NCI-H2107 (cell line): ENCODE measurements at places on chromosomes 5 and 9.

DNA sequence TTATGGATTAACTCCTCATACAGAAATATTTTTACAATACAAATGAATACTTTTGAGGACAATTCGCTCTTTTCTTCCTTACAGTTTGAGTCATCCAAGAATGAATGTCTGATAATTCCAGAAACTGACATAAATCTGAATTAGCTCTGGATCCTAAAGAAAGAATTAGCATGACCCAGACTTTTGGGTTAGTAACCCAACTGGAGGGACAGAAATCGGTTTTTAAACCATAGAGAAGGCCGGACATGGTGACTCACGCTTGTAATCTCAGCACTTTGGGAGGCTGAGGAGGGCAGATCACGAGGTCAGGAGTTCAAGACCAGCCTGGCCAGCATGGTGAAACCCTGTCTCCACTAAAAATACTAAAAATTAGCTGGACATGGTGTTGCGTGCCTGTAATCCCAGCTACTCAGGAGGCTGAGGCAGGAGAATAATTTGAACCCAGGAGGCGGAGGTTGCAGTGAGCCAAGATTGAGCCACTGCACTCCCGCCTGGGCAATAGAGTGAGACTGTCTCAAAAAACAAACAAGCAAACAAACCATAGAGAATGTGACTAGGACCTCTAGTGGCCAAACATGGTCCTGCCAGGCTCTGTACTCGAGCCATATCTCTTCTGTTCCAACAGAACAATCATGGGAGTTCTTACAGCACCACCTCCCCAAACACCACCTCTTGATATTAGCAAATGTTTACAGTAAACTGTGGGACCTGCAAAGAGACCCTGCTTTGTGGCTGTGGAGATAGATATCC, 44.8 kb downstream of the LURAP1L start:
- DNase-seq, result no peak

GRCh38 chr9:6096821-6097220, 81.4 kb upstream of the RANBP6 start:
- DNase-seq, result no peak

DNA sequence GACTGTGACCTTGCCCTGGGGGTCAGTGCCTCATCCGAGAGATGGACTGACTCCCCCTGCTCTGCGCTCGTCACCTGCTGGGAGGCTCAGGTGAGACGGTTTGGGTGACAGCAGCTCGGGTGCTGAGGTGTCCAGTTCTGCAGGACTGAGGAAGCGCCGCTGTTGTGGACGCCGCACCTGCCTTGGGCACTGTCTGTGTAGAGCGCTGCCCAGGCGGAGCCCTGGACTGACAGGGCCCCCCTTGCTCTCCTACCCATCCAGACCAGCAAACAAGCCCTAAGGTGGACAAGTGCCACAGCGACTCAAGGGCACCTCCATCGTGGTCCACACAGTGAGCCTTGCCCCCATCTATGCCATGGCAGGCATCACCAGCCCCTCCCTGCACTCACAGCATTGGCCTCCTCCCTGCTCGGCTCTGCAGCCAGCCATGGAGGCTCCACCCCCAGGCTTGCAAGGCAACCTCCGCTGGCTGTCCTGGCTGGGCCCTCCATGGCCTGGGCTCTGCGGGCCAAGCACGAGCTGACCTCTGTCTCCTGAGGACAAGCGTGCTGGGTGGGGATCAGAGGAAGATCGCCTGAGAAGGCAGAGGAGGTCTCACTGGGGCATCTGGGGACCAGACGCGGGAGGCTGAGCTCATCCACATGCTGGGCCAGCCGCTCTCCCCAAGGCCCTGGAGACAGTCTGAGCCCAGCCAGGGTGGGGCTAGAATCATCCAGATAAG, 87.1 kb upstream of the COL5A1 start:
- DNase-seq, result no peak

DNA sequence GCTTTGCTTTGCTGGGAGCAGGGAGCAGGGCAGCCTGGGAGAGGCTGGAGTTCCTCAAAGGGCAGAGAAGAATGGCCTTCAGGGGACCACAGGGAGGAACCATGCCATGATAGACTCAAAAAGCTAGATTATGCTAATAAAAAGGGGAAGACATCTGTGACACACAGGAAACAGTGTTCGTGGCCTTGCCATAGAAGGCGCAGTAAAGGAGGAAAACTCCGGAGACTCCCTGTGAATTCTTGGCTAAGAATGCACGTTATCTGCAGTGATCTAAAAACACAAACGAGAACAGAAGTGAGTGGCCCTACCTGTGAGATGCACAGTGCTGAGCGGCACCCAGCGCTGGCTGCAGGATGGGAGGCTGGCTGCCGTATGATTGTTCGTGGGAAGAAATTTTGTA, 15.9 kb upstream of the LTC4S start:
- no peak for DNase-seq

DNA sequence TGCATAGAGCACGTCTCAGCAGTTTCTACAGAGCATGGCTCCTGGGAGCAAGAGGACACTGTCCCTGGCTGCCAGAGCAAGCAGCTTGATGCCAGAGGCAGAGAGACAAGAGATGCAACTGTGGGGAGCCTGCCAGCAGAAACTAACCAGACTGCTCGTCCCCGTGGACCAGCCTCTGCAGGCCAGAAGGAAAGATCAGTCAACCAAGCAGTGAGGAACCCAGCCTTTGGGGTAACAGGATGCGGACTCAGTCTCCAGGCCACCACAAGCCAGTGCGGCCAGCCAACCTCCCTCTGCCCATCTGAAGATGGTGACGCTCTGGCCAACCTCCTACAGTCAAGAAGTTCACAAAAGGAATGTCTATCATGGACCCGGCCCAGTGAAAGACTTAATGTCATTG, 3.7 kb downstream of the SURF4 start:
- DNase-seq, result no peak

DNA sequence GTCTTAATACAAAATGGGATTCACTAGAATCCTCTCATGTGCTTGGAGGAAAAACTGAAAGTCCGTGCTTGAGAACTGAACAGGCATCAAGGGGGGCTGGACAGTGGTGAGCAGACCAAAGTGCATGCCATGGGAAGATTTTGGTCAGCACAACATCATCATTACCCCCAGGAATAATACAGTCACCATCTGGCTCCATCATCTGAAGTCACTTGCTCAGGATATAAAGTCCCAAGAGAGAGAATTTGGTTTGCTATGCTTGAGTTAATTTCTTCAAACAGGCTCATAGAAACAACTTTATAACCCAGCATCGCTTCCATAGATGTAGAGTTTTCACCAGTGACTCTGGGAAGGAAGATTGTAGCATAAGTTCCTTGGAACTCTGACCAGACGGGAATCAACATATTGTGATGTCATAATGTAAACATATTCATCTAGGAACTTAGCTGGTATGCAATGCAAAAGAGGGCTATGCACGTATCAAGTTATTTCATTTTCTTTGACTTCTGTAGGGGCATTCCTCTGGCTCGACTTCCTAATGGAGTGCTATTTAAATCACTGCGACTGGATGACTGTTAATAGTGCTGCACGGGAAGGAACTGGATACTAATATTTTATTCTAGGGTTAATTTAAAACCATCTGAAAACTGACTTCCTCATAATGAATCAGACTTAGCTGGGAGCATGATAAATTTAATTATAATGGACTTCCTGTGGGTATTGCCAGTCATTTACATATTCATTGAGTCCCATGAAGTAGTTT, 145.2 kb downstream of the MTRR start:
- DNase-seq, result no peak

- no peak for DNase-seq
These were observed 32.2 kb upstream of the ANGPTL2 start for GRCh38 chr9:127154390-127155191.

DNA sequence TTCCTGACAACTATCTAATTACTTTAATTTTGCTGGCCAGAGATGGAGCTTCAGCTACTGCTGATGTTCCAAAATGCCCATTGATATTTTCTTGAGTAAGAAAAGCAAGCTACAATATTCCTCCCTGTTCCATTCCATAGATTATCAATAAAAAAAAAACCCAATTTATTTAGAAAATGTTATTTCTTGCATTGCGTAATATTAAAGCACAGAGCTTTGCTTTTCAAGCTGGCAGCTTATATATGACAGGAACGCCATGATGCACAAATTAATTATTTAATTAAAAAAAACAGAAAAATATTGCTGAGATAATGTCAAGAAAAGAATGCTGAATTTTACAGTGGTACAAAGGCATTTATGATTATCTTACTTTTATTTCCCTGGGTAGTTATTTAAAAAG, 47.9 kb downstream of the TRPM3 start:
- DNase-seq, result no peak

- DNase-seq, result no peak
These were observed 33.9 kb downstream of the SLC24A2 start for GRCh38 chr9:19754921-19755320.

- no peak for DNase-seq
These were observed 52.8 kb downstream of the CAST start for GRCh38 chr5:96714951-96715451.

DNA sequence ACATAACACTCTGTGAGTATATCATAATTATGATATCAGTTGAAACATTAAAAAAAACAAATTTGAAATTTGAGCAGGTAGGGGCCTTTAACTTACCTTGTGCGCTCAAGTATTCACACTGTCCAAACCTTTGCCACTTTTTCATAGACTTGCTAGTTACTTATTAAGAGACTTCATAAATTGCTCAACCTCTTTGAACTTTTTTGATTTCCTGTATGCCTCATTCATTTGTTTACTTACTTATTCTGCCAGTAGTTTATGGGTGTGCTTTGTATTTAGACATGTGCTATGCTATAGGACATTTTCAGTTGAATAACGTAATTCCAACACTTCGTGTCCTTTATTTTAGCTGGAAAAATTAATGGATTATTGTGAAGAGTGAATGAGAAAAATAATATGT, 204.8 kb downstream of the HCN1 start:
- no peak for DNase-seq

- no peak for DNase-seq
These were observed 7.9 kb downstream of the TICAM2 start for GRCh38 chr5:115594128-115595047.

DNA sequence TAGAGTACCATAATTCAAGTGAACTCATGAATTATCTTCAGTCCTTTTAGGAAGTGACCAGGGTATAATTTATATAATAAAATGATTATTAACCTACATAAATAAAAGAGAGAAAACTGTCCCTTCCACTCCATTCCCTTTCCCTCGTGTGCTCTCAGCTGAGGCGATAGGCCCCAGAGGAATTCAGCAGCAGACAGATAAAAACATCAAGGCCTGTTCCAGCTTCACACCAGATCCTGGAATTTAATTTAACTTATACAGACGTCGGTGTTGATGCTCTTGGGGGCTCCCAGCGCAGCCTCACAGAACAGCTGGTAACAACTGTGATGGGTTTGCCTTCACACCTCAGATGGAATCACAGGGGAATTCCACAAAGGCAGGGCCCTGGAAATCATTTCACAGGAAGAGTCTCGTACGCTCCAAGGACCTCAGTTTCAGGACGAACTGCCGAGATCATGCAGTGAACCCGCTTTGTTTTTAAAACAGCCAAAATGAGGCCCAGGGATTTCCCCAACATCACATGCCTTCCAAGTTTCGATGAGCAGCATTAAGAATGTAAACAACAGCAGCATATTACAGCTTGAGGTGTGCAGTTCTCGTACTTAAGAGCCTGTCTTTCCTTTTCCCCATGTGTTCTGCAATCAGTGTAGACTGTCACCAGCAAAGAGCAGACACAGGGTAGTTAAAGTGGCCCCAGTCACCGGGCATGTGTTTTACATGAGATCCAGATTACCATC, 73.6 kb upstream of the ALDH1B1 start:
- no peak for DNase-seq

- DNase-seq, result no peak
These were observed 369.3 kb upstream of the TRPC7 start for GRCh38 chr5:136734628-136735027.

GRCh38 chr9:96327694-96328352, 25.8 kb upstream of the HSD17B3 start:
- no peak for DNase-seq

- DNase-seq, result no peak
These were observed 169.7 kb upstream of the CD180 start for GRCh38 chr5:67366276-67366675.

DNA sequence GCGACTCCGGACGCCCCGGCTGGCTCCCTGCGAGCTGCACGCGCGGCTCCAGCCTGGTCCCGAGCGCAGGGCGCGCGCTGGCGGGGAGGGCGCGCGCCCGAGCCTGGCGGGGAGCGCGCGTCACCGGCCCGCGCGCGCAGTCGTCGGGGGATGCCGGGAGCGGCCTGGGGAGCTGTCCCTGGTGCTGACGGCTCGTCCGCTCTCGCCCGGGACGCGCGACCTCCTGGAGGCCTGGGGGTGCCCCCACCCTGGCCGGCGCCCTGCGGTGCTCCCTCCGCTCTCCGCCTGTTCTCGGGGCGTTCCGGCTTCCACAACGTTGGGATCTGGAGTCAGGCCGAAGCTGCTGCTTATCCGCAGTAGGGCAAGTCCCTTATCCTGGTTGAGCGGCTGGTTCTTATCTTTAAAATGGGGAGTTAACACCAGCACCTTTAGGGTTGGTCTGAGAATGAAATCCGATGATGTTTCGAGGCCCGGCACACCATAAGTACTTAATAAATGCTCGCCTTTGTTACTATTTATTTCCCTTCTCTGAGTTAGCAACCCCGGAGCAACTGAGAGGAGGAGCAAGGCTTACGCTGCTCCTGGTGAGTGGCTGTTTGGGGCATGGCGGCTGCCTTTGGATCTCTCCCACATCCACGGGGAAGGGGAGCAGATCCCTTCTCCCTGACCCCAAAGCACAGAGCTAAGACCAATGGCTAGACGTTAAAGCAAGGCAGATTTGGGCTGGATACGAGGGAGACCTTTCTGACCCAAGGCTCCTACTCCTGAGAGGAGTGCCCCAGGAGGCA, at the start of gene FAM163B:
FAM163B (minus strand) TSS at position 79 of the 788 bp plus-strand sequence. CDS start 29,166 bp downstream, outside the sequence.
- no peak for DNase-seq

GRCh38 chr5:144198386-144198785, 27.7 kb downstream of the KCTD16 start:
- no peak for DNase-seq

GRCh38 chr9:80784647-80785046, 904.7 kb downstream of the TLE1 start:
- no peak for DNase-seq

- no peak for DNase-seq
These were observed 5.2 kb upstream of the FAM13B start for GRCh38 chr5:138037907-138038633.

GRCh38 chr5:406041-406440, 36.9 kb upstream of the EXOC3 start:
- no peak for DNase-seq

- DNase-seq, result no peak
These were observed 103.2 kb downstream of the USP20 start for GRCh38 chr9:129938291-129938979.

- DNase-seq, result no peak
These were observed 6.4 kb downstream of the ENG start for GRCh38 chr9:127847833-127848755.
